ENCODE measurements at places on chromosomes 7 and 10. TPM values are rescaled to one million over a fixed set of nuclear protein-coding genes. Genes with fewer than 3 reads are reported as not detected.

DNA sequence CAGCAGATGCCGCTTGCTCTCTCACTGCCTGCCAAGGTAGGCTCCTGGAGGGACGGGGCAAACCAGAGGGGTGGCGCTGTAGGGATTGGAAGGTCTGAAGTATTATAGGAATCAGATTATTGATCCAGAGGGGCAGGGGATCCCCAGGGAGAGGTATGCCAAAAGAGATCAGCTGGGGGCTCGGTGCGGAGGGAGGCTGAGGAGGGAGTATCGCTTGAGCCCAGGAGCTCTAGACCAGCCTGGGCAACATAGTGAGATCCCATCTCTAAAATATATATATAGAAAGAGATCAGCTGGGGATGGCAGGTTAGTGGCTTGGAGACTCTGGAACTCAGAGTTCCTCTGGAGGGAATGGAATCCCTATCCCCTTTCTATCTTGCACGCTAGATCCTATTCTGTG is 7.0 kb upstream of the PCOLCE start:
- no peak for DNase-seq

DNA sequence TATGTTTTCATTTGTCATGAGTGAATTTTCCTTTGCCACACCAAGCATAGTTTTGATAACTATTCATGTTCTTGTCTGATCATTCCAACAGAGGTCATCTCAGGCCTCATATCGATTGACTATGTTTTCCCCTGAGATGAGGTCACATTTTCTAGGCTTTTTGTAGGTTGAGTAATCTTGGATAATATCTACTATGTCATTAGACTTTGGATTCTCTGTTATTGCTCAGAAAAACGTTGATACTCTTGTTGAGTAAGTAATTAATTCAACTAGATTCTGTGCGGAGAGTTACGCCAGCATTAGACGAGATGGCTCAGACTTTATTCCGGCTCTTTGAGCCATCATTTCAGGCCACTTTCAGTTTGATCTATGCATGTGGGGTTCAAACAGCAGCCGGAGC is 57.7 kb downstream of the KLF6 start:
- no peak for DNase-seq

DNA sequence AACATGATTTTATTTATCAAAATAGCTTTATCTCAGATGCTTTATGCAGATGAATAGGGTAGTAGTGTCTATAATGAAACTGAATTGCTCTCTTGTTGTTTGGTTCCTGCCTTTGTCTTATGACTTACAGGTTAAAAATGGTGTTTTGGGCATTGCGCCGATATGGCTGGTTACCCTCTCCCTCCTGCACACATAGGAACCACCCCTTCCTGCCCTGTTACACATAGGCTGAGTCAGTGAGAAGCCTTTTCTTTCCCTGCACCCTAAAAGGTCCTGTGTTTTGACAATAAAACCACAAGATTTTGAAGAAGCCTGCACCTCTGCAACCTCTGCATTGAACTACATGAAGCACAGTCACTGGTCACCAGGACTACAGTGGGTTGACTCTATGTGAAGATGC is 655.8 kb upstream of the ANKRD30A start:
- no peak for DNase-seq

- DNase-seq: no peak
These were observed 110.0 kb upstream of the C7orf33 start for GRCh38 chr7:148480479-148481146.

DNA sequence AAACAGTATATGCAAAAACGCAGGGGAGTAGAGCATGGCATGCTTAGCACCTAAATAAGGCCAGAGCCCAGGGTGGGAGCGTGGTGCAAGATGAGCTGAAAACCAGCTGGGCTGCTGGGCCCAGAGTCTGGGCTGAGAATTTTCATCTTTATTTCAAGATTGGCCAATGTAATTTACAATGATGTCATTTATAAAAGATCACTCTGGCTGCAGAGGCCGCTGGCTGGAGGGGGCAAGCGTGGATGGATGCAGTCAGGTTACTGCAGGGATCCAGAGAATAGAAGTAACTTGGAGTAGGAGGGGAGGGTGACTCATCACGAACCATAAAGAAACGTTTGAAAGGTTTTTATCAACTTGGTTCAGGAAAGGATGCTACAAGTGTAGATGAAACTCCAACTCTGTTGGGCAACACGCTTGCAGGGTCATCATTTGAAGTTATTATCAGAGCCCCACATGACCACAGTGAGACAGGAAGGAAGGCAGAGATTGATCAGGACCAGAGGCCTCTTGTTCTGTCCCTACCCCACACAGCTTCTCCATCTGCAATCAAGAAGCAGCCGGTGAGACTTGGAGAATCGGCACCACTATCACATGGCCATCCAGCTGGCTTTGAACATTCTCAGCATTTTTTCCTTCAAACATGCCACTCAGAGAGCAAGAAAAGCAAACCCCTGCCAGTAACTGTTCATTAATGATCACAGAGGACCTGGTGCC is 49.2 kb downstream of the ODAD2 start:
- no peak for DNase-seq

DNA sequence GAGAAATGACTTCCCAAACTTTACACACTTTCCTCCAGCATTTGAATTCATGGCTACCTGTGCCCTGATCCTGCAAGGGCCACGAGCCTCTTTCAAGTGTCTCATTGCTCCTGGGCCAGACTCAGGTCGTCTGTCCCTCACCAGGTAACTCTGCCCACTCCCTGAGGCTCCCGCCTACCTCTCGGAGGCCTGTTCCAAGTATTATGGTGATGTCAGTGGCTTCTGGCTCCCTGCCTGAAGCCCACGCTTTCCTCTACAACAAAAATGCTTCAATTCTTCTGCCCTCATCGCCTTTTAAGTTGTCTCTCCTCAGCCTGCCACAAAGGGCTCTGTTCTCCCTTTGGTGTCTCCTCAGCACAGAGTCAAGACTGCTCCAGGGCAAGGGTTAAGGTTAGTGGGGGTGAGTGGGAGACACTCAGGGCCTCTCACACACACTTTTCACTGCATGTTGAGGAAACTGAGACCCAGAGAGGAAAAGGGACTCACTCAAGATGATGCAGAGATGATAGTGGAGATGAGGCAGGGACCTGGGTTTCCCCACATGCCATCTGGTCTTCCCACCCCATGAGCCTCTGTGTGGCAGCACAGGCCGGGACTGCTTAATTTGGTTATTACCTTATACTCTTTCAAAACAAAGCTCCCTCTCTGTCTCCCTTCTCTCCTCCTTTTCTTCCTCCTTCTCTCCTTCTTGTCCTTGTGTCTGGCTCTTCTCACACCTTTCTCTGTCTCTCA is 28.3 kb upstream of the EGR2 start:
- no peak for DNase-seq

SRRM3 gene
- total RNA-seq: 19.7 TPM

SLC16A9 gene
- 1.2 TPM for total RNA-seq

RINT1 gene
- 11.8 TPM for total RNA-seq

ERCC6 gene
- 19.6 TPM for total RNA-seq

All from left cardiac atrium (tissue), 4 donors.